ENCODE measurements at places on chromosomes 5 and 9.

- DNase-seq = no peak
Observed at GRCh38 chr5:106601620-106602019, 1069.1 kb downstream of the EFNA5 start.

- DNase-seq = peak; percentile 67
Observed at GRCh38 chr5:149414405-149415065, 35.4 kb upstream of the IL17B start.

GRCh38 chr5:141373673-141374317 lies at the start of gene PCDHGA6:
PCDHGA6 (plus strand) TSS chr5:141373891; CDS start chr5:141374084, 193 bp downstream.
- DNase-seq = no peak

DNA sequence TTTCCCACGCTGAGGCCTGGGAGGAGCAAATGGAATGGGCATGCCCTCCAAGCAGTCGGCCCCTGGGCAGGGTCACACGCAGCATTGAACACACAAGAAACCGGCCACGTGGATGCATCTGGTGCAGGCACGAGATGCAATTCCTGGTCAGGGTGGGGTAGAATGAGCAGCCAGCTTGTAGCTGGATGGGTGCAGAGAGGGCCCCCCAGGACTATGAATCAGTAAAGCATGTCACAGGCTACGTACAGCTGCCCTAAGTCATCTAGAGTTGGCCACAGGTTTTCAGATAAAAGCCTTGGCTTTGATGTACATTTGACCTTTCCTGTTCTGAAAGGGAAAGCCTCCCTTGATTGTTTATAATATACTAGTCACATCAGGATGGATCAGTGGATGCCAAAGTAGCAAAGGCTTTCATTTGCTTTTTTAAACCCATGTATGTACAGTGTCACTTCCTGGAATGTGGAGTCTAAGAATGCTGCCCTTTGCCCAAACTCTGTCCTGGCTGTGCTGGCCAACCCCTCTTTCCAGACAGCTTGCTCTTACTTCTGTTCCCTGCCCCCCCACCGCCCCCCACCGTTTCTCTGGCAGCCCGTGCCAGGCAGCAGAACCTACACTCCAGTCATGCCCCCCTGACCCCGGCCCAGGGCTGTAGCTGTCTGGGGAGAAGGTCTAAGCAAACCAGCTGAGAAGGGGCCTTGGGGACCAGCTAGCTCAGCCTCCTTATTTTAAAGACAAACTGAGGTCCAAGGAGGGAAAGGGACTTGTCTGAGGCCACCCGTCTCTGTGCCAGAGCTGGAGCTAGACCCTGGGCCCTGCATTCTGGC lies 169.2 kb downstream of the HSPA4 start:
- DNase-seq = no peak

DNA sequence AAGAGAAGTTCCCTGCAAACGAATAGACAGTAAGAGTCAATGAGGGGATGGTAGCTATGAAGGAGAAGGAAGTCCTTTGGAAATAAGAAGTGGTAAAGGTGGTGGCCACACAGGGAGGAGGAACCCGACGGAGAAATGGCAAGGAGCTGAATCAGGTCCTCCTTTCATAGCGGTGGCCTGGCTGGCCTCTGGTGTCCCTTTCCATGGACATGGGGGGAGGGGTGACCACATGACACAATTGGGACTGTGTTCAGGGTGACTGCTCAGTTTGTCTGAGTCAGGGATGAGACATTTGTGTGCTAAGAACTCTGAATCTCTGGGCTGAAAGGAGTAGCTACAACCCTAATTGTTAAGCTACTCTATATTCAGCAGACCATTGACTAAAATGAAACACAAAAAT lies 28.7 kb upstream of the TIMD4 start:
- no peak for DNase-seq

- no peak for DNase-seq
Observed at GRCh38 chr9:124197177-124198095, 60.3 kb upstream of the NEK6 start.

GRCh38 chr9:21096172-21096900 lies 18.6 kb upstream of the IFNB1 start:
- no peak for DNase-seq

- DNase-seq = no peak
Observed at GRCh38 chr9:136137321-136138265, 18.9 kb upstream of the TMEM250 start.

GRCh38 chr9:6525326-6526045 lies 112.5 kb downstream of the UHRF2 start:
- no peak for DNase-seq

DNA sequence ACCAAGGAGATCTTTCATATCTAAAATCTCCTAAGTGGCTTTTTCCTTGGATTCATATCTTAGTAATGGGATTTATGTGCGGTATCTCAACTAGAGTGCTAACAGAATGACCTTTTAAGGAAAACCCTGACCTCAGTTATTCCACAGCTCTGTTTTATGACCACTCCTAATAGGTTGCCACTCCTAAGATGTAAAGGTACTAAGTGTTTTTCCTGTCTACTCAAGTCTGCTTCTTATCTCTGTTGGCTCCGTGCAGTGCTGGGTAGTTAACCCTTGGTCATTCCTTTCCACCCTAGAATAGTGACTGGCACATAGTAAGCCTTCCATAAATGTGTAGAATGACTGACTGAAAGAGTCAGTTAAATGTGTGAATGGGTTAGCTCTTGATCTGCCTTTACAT lies 161.4 kb downstream of the DOCK2 start:
- DNase-seq = peak; percentile 81

GRCh38 chr5:105506692-105507277 lies 1944.2 kb upstream of the NUDT12 start:
- DNase-seq = peak; percentile 42

DNA sequence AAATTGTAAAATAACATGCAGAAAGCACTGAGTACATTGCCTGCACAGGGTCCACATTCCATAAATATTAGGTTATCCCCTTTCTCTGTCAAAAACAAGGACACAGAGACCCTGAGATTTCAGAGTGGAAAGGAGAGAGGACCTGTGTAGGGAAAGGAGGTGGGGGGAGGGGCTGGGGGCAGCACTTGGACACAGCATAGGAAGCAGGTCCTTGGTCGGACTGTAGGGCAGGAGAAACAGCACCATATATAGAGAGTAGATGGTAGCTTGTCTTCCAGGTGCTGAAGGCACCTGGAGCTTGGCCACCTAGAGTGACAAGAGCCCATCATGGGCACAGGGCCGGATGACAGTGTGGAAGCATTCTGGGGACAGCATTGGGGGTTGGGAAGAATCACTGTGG lies 2.4 kb downstream of the TPM2 start:
- DNase-seq = no peak

- DNase-seq = no peak
Observed at GRCh38 chr5:118963169-118963568, 25.2 kb downstream of the DTWD2 start.

GRCh38 chr5:66367814-66368541 lies 223.9 kb downstream of the SREK1 start:
- no peak for DNase-seq

- DNase-seq = peak; percentile 0
Observed at GRCh38 chr9:26955222-26955903, 849 bp upstream of the IFT74 start.

DNA sequence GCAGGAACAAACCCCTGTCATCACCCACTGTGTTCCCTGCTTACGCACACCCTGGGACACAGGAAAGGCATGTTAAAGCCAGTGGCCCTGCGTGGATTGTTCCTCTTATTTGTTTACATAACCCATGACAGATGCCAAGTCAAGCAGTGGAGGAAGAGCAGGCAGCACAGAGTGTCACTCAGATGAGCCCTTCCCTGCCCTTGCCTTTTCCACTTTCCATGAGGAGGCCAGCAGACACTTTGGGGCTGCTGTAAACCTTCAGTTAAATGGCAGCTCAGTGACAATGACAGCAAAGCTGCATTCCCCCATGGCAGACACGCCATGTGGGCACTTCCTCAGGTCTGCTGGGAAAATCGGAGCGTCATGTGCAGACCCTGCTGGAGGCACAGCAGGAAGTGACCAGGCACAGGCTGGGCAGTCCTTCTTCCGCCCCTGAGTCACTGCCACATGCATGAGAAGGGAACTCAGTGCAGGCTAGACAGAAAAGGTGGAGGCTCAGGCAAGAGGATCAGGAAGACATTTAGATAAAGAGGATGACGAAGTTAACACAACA lies 216.8 kb upstream of the PIK3R1 start:
- peak; percentile 67 for DNase-seq

DNA sequence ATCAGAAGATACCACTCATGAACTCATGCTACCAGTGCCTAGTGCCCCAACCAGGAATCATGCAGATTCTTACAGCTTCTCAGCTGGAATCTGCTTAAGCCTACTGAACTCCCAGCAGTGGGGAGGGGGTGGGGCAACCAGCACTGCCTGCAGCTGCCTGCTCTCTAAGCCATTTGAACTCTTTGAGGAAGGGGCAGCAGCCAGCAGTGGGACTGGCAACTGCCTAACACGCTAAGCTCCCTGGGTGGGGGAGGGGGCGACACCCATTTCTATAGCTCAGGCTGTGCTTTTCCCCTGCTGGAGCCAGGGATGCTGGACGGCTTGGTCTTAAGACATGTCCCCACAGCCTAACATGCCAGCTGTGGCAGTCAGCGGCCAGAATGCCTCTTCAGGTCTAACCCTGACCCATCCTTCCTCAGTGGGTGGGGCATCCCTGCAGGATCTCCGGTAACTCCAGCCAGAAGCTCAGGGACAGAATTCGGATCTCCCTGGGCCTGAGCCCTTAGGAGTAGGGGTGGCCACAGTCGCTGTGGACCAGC lies 889.7 kb downstream of the CDH9 start:
- peak; percentile 3 for DNase-seq

DNA sequence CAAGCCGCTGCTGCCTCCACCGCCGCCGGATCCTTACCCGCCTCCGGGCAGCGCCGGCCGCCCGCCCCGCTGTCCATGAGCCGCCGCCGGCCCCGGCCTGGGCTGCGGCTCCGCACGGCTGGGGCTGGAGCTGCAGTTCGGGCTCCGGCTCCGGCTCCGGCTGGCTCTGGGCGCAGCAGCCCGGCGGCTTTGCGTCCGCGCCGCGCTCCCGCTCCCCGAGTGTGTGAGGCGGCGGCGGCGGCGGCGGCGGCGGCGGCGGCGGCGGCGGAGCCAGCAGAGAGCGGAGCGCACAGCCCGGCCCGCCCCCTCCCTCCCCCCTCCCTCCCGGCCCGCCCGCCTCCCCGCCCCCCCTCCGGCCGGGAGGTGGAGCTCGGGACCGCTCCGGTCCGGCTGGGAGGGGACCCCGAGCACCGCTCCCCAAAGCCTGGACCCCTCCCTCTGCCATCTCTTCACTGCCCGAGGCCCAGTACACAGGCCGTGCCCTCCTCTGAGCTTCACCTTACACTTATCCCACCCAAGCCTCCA lies at the start of gene PCDH1:
TSS of gene PCDH1 (minus strand) at position 225 of the 525 bp plus-strand sequence. CDS start at position 77, 148 bp downstream.
- no peak for DNase-seq

- no peak for DNase-seq
Observed at GRCh38 chr9:91496351-91496750, 72.7 kb upstream of the NFIL3 start.

- no peak for DNase-seq
Observed at GRCh38 chr5:83973925-83974815, 253.5 kb upstream of the HAPLN1 start.

- DNase-seq = no peak
Observed at GRCh38 chr9:34564617-34565016, 24.9 kb downstream of the CNTFR start.

- no peak for DNase-seq
Observed at GRCh38 chr9:127816362-127816725, 13.7 kb downstream of the FPGS start.

DNA sequence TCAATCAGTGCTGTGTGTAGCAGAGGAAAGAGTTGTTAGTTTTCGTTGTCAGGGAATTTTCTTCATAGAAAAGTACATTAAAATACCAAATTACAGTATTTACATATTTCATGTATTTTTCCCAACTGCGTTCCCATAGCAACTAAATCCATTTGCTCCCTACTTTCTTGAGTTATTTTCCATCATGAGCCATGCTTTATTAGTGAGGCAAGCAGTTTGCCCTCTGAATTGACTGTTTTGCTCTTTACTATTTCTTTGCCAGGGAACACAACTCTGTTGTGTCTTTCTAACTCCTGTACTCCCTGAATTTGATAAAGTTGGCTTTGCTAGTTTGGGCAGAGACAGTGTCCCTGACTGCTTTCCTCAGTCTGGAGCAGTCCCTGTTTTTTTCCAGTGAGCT lies 276.2 kb upstream of the SLC30A5 start:
- no peak for DNase-seq

- no peak for DNase-seq
Observed at GRCh38 chr9:6926436-6926835, 168.7 kb downstream of the KDM4C start.

DNA sequence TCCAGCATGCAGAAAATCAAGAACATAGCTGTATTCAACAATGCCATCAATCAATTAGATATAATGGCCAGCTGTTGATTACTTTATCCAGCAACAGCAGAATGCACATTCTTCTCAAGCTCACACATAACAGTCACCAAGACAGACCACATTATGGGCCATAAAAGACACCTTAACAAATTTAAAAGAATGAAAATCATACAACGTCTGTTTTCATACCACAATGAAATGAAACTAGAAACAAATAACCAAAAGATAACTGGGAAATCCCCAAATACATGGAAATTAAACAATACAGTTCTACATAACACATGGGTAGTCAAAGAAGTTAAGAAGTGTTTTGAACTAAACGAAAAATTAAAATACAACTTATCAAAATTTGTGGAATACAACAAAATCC lies 130.9 kb upstream of the GNA14 start:
- no peak for DNase-seq

DNA sequence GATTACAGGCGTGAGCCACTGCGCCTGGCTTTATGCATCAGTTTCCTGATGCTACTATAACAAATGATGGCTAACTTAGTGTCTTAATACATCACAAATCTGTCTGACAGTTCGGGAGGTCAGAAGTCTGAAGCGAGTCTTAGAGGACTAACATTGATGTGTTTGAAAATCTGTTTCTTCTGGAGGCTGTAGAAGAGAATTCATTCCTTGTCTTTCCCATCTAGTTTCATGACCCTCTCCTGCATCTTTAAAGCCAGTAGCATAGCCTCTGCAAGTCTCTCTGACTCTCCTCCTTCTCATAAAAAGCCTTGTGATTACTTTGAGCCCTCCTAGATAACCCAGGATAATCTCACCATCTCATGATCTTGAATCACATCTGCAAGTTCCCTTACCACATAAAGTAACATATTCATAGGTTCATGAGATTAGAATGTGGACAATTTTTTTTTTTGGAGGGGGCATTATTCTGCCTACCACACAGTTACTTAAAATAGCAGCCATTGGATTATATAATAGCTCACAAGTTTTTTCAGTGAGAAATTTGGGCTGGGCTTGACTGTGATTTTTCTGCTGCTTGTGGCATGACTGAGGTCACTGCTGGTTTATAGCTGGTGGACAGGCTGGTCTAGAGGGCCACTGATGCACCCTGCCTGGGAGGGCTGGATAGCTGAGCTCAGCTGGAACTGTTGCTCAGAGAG lies 134.8 kb downstream of the FBXL7 start:
- DNase-seq = no peak

- DNase-seq = no peak
Observed at GRCh38 chr9:20351715-20352114, 270.6 kb downstream of the MLLT3 start.

- no peak for DNase-seq
Observed at GRCh38 chr5:149614034-149614907, 33.0 kb downstream of the ARHGEF37 start.

DNA sequence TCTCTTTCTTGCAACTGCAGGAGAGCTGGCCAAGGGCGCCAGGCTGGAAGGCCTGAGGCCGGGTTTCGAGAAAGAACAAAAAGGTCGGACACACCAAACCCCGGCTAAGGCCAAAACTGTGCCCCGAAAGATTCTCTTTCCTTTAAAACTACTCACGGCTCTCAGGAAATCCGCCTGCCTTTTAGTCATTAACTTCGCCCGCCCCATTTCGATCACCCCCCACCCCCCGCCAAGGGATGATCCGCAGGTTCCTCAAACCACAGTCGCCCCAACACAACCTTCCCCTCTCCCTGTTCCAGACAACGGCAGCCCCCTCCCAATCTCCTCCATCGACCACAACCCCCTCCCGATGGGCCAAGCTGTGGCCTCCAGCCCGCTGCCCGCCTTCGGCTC lies 536 bp downstream of the FEM1C start:
- DNase-seq = peak; percentile 23

Measured in SK-N-DZ (cell line).